SW 1271 (cell line): ENCODE measurements at places on chromosomes 1 and 21.

DNA sequence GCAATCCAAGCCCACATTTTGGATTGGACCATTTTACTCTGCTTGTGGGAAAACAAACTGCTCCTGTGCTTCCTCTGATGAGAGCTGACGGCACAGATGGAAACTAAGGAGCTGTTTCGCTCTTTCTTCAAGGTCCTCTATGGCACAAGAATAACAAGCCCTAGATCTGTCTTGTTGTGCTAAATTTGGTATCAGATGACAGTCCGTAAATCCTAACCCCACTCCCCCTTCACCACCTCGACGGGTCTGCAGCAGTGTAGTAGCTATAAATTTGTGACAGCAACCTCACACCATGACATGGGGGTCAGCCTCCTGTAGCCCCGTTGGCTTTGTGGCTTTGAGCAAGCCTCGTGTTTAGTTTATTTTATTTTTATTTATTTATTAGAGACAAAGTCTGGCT is 85.9 kb downstream of the ADSS2 start:
- DNase-seq: no peak

DNA sequence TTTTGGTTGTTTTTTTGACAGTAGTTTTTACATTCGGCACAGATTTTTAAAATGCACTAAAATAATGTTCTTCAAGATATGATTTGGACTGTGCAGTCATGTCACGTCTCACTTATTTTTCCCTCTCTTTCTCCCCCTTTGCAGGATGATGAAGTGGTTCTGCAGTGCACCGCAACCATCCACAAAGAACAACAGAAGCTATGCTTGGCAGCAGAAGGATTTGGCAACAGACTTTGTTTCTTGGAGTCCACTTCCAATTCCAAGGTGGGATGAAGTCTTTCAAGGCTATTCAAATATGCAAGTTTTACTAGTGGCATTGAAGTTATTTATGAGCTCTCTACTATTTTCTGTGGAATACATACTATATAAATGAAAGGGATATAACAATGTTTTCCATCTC is 228.4 kb downstream of the RYR2 start:
- no peak for DNase-seq

DNA sequence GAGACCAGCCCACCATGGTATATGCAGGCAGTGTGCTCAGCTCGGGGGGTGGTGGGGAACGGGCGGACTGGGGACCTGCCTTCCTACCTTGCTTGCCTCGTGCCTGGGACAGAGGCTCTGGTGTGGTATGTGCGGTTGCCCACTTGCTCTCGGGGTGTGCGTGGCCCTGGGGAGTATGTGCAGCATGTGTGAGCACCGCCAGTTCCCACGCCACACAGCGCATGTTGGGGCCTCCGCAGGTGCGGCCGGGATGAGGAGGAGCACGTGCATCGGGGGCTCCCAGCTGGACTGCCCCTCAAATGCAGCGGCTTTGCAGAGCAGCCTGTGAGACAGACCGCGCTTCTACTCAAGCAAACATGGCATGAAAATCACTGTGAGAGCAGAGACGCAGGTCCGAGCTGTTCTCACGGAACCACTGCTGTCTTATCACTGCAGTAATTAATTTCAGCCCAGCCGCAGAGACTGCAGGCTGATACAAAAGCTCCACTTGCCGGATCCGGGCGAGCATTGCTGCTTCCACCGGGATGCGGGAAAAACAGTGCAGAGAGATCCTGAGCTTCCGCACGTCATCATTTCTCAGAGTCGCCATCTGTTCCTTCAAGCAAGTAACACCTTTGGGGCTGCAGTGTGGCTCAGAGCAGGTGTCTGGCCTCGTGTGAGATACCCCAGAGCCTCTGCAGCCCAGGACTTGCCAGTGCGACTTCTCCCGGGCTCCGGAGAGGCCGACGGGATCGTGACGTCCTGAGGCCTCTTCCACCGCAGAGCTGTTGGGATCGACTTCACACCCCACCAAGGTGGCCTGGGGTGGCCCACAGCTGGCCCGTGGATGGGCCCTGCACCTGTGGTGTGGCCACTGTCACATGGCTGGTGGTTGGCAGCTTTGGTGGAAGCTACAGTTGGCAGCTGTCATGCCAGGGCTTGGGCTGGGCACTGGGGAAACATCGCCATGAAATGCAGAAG is 92.6 kb upstream of the ACTRT2 start:
- no peak for DNase-seq

GRCh38 chr1:213984387-213985208 is 3.2 kb upstream of the PROX1 start:
- no peak for DNase-seq

DNA sequence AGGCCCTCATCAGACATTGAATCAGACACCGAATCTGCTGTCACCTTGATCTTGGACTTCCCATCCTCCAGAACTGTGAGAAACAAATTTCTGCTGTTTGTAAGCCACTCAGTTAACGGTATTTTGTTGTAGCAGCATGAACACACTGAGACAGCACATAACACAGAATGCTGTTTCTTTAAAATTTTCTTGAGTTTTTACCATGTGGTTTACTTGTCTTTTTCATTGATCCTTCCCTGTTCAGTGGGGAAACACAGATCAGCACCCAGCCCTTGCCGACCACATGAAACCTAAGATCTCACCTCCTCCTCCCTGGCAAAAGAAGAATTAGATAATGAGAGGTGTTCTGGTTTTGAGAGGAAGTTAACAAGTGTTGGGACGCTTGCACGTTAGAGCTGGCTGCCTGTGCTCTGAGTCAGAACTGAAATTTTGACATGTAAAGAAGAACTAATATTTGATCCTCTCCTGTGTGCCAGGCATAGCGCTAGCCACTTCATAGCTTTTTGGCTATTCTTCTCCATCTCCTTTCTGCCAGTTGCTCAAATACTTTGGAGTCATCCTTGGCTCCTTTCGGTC is 179.6 kb downstream of the DHRS3 start:
- no peak for DNase-seq

GRCh38 chr1:41359211-41360073 is 1.8 kb upstream of the FOXO6 start:
- no peak for DNase-seq

- no peak for DNase-seq
Measured at GRCh38 chr21:43782431-43783097, 6.5 kb upstream of the CSTB start.

- DNase-seq: no peak
Measured at GRCh38 chr1:154759196-154759595, 110.9 kb downstream of the KCNN3 start.

- no peak for DNase-seq
Measured at GRCh38 chr1:161070761-161071160, 1.1 kb upstream of the ARHGAP30 start.

DNA sequence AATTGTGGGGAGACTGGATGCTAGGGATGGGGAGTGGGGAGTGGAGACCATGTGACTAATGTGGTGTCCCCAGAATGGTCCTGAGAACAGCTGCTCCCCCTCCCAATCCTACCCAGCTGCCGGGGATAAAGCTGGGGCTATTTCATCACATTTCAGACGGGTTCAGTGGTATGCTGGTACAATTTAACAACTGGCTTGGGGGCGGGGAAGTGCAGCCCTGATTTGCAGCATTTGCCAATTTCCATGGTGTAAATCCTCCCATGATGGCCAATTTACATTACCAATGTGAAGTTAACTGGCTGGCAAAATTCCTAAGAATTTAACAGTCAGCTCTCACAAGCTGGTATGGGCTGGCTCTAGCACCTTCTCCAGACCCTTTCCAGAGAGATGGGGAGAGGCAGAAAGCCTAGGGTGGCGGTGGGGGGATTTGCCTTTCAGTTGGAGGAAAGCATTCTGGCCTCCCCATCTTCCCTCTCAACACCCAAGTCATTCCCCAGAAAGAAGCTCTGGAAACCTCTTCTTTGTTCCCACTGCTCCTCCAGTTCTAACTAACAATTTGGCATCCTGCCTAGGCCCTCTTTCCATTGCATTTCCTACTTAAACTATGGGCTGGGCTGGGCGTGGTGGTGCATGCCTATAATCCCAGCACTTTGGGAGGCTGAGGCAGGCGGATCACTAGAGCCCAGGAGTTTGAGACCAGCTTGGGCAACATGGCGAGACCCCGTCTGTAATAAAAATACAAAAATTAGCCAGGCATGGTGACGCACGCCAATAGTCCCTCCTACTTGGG is 11.3 kb upstream of the ADGRB2 start:
- no peak for DNase-seq

GRCh38 chr1:204579681-204580080 is 63.5 kb downstream of the MDM4 start:
- no peak for DNase-seq

- no peak for DNase-seq
Measured at GRCh38 chr1:47498551-47498950, 60.7 kb downstream of the FOXD2 start.

DNA sequence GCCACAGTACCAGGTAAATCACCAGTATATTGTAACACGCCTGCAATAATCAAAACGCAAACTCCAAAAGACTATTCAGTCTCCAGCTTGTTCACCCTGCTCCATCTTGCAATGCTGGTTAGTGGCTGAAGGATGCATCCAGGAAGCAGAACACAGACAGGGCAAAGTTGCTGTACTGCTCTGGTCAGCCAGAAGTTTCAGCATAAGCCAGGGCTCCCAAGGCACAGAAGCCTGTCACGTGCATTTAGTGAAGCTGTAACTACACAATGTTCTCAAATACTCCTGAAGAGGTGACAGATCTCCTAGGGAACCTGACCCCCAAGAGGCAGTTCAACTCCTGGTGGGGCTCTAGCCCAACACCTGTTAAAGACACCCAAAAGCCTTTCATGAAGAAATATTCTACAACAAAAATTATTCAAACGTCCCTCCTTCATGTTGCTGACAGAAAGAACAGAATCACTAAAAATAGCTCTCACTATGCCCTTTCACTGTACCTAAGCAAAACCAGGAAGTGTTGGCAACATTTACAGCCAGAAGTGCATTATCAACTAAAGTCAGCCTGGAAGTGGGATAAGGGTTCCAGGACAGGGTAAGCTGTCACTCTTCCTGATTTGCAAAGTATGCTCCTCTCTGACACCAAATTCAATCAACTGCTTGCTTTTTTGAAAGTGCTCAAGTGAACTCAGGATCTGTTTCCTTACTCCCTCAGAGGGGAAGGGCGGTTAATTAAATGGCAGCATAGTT is 52.1 kb downstream of the SLC35D1 start:
- DNase-seq: no peak

GRCh38 chr1:119008483-119009311 is 20.6 kb upstream of the TBX15 start:
- no peak for DNase-seq

DNA sequence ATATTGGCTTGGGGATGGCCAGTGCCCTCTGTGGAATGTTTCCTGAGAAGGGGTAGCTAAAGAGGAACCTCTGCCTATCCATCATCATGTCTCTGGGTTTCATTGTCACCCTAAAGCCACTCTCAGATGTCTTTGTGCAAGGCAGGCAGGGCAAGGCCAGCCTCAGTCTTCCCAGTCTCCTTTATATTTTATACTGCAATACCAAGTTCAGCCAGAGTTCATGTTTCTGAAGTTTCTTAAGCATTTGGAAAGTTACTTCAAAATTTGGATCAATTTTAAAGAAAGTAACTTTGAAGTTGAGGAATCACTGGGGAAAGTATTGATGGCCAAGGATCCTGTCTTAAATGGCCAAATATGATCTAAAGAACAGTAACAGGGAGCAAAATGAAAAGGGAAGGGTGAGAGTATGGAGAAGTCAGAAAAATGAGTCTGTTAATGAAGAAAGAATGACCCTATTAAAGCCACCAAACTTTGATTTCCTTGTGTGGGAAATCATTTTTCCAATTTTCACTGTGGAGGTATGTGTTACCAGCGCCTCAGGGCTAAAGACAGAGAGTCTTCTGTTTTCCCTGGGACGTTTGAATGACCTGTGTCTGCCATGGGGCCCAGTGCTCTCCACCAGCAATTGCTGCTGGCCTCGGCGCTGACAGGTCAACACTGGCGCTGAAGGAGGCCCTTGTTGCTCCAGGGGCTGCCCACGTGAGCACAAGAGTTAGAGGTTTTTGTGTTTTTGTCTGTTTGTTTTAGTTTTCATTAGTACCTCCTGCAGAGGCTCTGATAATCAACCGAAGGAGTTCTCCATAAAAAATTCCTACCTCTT is 93.9 kb downstream of the ATP5PO start:
- no peak for DNase-seq

DNA sequence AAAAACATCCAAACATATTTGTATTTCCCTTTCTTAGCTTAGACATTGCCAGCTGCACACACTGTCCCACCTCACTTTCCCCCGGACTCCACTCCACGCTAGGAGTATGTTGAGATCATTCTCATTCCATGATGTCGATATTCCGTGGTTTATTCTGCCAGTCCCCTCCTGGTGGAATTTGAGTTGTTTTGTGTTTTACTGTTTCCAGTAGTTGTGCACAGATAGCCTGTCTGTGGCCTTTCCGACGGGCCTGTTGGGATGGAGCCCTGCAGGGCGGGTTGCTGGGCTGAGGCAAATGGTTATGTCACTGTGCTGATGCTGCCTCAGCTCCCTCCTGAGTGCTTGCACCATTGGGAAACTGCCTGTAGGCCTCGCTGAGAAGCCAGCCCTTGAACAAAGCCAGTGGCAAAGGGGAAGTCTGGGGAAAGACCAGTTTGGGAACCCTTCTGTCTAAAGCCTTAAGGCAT is 12.8 kb downstream of the TRAPPC10 start:
- DNase-seq: no peak

GRCh38 chr1:11938722-11939526 is 4.4 kb downstream of the PLOD1 start:
- DNase-seq: no peak

DNA sequence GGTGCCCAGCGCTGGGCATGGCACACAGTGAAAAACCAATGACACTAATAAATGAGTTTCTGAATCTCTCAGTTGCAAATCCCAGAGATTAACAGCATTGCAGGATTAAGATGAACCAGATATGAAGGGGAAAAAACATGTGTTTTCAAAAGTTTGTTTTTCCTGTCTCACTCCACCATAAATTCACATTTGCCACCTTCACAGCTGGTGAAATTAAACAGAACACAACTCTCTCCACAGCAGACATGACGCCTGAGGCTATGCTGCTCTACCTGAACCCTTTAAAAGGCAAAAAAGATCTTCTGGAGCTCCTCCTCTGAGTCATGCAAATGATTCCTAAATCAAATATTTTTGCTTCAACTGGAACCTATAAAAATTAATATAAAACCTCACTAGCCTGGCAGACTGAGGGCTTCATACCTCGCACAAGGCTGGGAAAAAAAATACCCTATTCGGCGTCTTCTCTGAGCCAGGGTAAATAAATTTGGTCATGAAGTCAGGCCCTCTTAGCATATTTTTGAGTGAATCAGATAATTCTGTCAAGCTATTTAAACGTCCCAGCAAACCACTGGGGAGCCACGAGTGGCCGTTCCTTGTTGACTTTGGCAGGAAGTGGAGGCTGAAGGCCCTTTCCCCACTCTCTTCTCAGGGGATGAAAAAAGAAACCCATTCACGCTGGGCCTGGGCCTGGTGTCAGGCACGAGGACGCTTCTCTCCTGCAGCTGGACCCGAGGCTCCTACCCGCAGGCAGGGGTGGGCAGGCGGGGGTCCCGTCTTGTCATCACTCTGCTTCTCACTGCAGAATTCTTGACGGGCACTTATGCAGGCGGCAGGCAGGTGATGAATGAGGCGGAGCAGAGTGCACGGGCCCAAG is 53.0 kb downstream of the DMRTB1 start:
- DNase-seq: no peak

GRCh38 chr1:240914506-240914905 is 302.6 kb upstream of the GREM2 start:
- no peak for DNase-seq
